Mesenchymal stem cell (in vitro differentiated cells and primary cell): ENCODE measurements at places on chromosomes 5 and 9.
A peak's percentile ranks its signal among the peaks of the same experiment; 100 is the strongest.

DNA sequence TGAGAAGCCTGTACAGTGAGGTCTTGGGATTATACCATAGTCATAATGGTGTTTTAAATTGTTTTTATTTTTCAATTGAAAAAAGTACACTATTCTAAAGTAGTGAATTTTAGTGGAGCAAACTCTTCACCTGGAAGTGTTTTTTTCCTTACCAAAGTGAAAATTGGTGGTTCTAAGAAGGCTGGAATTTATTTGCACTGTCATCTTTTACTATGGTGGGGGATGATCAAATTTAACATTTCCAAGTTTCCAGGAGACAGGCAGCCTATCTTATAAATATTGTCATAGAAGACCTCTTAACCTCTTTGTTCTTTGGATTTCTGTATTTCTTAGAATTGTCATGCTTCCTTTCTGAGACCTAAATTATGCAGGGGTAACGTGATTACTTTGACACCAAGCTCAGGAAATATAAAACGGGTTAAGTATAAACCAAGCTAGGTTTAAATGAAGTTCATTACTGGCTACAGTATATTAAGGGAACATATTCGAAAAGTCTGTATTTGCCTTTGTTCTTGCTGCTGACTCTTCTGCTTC lies 20.2 kb downstream of the NDFIP1 start:
- DNase-seq, result no peak

GRCh38 chr9:135840539-135840938 lies 66.8 kb downstream of the CAMSAP1 start:
- no peak for DNase-seq

DNA sequence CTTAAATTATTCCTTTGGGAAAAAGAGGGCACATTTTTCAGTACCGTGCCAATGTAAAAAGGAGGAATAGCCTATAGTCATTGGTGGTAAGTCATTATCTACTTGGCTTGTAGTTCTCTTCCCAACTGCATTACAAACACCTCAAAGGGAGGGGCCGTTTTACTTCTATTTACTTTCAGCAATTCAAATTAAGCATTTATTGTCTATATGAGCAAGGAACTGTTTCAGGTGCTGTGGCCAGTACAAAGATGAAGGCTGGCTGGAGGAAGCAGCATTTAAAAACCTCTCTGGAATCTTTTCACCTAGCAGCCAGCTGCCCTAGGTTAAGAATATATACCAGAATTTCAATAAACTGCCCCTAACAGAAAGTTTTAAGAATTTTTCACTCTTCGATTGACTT lies 48.9 kb downstream of the SEMA6A start:
- DNase-seq, result no peak

- no peak for DNase-seq
Observed at GRCh38 chr5:57676222-57677098, 193.8 kb upstream of the ACTBL2 start.

DNA sequence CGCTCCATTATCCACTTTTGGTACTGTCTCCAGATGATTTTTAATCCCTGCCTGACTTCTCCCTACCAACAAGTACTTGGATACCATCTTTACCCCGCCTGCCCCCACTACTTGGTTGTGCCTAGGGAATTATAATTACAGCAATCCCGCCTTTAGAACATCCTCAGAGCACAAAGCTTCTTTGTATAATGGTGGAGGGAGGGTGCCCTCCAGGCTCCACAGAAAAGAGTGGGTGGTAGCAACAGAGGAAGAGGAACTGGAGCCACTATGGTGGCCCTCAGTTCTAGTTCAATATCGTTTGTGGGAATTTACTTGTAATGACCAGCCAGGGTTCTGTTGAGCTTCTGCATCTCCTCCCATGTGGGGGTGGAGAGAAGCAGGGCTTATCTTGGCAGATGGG lies 79.0 kb upstream of the RNF38 start:
- DNase-seq, result no peak

DNA sequence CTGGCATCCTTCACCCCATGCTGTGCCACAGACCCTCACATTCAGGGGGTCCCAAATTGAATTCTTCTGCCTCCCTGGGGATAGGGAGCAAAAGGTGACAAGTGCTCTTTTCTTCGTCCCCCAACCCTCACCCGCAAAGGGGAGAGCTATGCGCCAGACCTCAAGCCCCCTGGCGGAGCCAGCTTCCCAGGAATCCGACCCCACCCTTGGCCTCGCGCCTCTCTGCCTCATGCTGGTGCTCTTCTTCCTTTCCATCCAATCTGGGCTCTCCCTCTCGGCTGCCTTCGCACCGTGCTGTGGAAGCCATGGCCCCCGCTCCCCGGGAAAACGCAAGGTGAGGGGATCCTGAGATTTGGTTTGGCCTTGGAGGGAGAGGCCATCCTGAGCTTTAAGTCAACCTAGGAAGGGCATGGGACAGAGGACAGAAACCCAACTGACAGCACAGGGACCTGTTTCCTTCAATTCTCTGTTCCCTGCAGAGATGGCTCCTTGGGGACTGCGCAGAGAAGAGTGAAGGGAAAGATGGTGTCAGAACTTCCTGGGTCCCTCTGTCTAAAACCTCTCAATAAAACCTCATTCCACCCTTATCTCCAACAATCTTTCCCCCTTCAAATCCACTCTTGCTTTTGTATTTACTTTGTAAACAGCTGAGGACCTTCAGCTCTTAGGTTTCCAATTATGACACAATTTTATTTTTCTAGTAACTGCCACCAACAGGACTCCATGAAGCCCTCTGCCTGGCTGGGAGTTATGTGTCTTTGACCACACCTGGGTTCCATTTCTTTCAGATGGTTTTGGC lies 36.3 kb upstream of the CRB2 start:
- DNase-seq, result no peak

GRCh38 chr9:113602126-113603047 lies 138.9 kb downstream of the RGS3 start:
- peak; percentile 84 for DNase-seq

- DNase-seq, result no peak
Observed at GRCh38 chr9:86036555-86036954, 62.8 kb downstream of the GOLM1 start.

DNA sequence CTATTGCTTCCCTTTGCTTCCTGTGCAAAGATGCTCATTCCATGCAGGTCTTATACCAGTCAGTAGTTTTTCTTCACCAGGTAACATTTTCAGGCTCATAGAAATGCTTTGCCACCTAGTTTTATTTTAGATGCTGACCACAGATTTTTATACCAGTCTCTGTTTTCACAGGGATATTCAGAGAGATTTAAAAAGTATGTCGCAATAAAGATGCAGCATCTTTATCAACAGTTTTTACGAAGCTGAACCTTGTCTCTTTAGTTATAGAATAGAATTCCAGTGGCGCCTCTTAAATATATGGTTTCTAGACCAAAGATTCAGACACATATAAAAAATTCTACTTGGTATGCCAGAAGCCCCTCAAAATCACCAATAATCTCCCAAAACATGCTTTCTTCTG lies 155.7 kb upstream of the PCSK5 start:
- DNase-seq, result no peak

- DNase-seq, result no peak
Observed at GRCh38 chr5:175564716-175565115, 86.4 kb downstream of the SFXN1 start.

- DNase-seq, result no peak
Observed at GRCh38 chr5:74016373-74016772, 390.4 kb downstream of the ARHGEF28 start.

- peak; percentile 72 for DNase-seq
Observed at GRCh38 chr5:39194466-39195136, 24.8 kb downstream of the FYB1 start.
